ENCODE measurements at places on chromosomes 2 and 18.
A peak's percentile ranks its signal among the peaks of the same experiment; 100 is the strongest.

- peak; percentile 42 for DNase-seq
These were observed 37.2 kb downstream of the SLC14A2 start for GRCh38 chr18:45652303-45653080.

GRCh38 chr2:86037141-86037794 lies 68.4 kb downstream of the POLR1A start:
- peak; percentile 49 for DNase-seq

DNA sequence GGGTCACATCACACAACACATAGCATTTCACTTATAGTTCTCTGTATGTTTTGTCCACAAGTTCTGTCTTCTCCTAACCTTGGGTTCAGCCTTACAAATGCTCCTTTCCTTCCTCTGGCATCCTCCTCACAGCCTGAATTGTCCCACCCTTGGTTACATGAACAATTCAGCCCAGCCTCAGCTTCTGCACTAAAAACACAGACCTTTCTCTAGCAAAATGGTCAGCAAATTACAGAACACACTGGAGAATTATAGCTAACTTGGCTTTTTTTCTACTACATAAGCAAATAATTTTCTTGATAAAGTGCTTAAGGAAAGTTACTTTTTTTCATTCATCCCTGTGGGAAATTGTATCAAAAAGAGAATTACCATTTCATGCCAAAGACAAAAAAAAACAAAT lies 94.8 kb upstream of the COL5A2 start:
- no peak for DNase-seq

GRCh38 chr2:204234879-204235278 lies 298.3 kb downstream of the ICOS start:
- no peak for DNase-seq

DNA sequence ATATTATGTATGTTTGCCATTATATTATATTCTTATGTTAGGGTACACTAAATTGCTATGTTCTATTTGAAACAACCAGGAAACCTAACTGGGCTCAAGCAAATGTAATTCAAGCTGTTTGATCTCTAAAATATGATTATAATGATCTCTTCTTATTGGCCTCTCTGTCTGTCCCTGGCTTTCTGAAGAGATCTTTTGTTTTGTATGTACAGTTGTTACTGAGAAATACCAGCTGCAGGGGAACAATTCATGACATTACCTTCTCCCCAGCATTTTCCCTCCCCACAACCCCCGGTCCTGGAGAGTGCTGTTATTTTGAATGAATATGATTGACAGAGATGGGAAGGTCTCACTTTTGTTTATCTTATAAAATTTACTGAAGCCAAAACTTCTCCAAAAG lies 54.8 kb upstream of the CD28 start:
- no peak for DNase-seq

- no peak for DNase-seq
These were observed 34.4 kb downstream of the ITGA6 start for GRCh38 chr2:172461591-172462372.

- no peak for DNase-seq
These were observed 118.7 kb upstream of the NRP2 start for GRCh38 chr2:205563646-205564045.

- no peak for DNase-seq
These were observed 826.4 kb downstream of the SOCS6 start for GRCh38 chr18:71115261-71115660.

- no peak for DNase-seq
These were observed 122.7 kb downstream of the DNER start for GRCh38 chr2:229591611-229592010.

DNA sequence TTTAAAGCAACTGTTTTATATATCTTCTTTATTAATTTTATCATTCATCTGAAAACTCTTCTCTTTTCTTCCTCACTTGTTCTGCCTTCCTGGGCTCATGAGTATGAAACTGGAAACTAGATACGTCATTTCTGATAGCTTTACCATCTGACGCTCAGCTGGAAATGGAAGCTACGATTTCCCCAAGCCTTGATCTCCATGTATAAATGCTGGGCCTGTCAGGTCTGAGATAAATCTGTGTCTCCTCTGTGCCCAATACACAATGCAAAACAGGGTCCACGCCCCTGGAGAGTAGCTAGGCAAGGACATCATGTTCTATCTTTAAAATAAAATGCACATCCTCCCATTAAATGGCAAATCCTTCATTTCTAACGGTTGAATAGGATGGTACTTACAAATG lies 238.4 kb downstream of the AFF3 start:
- no peak for DNase-seq

DNA sequence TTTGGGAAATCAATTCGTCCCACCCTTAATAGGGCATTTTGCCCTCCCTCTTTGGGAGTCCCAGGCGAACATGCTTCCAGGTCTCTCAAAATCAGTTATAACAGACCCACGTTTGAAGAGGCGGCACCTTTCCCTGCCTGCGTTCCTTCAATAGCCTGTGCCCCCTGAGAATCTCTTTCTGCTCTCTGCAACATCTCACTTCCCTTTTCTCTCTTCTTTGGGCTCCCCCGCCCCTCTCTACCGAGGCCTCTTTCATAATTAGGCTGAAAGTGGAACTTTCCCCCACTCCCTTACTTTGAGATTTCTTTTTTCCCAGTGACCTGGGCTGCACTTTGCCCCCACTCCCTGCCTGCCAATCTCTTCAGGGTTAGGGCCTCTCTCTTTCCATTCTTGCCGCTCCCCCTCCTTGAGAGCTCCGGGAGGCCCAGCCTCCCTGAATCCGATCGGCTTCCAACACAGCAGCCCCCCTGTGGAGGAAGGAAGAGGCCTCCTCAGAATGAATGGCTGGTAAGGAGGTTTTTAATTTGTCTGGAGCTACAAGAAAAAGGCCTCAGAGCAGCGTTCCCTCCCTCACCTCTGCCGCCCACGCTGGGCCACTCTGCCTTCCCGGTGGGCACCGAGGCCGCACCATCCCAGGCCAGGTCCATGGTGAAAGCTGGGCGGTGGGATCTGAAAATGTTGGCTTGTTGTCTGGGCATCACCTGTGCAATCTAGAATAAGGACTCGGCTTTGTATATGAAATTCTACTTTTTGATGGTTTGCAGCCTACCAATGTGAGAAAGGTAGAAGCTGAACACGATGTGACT lies 162.6 kb upstream of the SIX3 start:
- no peak for DNase-seq

DNA sequence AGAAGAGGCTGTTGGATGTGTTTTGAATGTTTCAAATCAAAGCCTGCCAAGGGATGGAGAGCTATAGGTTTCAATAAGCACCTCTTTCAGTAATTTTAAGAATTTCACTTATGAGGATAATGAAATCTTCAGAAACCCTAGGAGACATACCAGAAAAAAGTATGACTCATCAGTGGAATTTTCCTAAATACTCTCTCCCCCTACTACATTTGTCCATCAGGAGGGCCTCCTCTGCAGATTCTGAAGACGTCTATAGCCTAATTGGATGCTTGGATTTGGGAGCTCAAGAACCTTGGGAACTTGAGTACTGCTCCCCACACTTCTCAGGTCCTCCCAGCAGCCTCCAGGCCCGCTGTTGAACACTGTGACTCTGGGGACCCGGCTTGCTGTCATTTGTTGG lies 374.3 kb downstream of the SLC4A3 start:
- no peak for DNase-seq

All from DMS79 (cell line).